ENCODE measurements at places on chromosomes 3 and 15. TPM values are rescaled to one million over a fixed set of nuclear protein-coding genes. Genes with fewer than 3 reads are reported as not detected.

Gene ATP13A5
- not detected for total RNA-seq

- H3K27ac ChIP-seq: peak overlapping the region; percentile 55
- no peaks in the 10 kb centered on the region for H3K27me3 ChIP-seq
- no peaks in the 10 kb centered on the region for H3K36me3 ChIP-seq
- H3K4me3 ChIP-seq: no peak overlapping the region
- no peak for DNase-seq
- peaks cover 30% of the 10 kb centered on the region for H3K4me1 ChIP-seq
Observed at GRCh38 chr3:58041826-58042324, 33.7 kb downstream of the FLNB start.

Gene EXD1
- total RNA-seq: not detected

GRCh38 chr3:51269466-51269865 lies 115.6 kb upstream of the MANF start:
- H3K36me3 ChIP-seq: no peaks in the 10 kb centered on the region
- H3K4me1 ChIP-seq: no peaks in the 10 kb centered on the region
- H3K27me3 ChIP-seq: no peaks in the 10 kb centered on the region
- no peak overlapping the region for H3K27ac ChIP-seq
- H3K4me3 ChIP-seq: no peak overlapping the region

GRCh38 chr3:161556533-161556932 lies 59.9 kb downstream of the OTOL1 start:
- H3K27ac ChIP-seq: no peak overlapping the region
- no peak for DNase-seq
- no peaks in the 10 kb centered on the region for H3K27me3 ChIP-seq
- H3K4me1 ChIP-seq: no peaks in the 10 kb centered on the region
- H3K36me3 ChIP-seq: no peaks in the 10 kb centered on the region

- H3K4me3 ChIP-seq: no peak overlapping the region
- H3K27me3 ChIP-seq: no peaks in the 10 kb centered on the region
- DNase-seq: no peak
- H3K4me1 ChIP-seq: no peaks in the 10 kb centered on the region
- H3K36me3 ChIP-seq: no peaks in the 10 kb centered on the region
Observed at GRCh38 chr3:32447865-32448400, 54.7 kb downstream of the CMTM6 start.

DNA sequence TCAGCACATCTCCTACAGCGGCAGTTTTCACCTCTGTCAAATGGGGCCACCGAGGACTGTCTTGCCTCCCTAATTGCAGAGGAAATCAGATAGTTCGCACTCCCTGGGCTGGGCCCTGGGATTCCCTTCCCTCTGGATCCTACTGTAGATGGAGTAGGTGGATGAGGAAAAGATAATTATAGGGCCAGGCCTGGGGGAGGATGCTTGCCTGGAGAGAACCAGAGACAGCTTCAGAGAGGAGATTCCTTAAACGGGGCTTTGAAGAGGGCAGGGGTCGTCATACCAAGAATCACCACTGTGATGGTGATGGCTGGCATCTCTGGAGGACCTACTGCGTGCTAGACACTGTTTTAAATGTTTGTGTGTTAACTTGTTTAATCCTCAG lies 50.8 kb upstream of the SLC6A6 start:
- H3K36me3 ChIP-seq: no peaks in the 10 kb centered on the region
- no peak overlapping the region for H3K4me3 ChIP-seq
- no peaks in the 10 kb centered on the region for H3K4me1 ChIP-seq
- H3K27ac ChIP-seq: no peak overlapping the region
- DNase-seq: no peak
- no peaks in the 10 kb centered on the region for H3K27me3 ChIP-seq

- no peak for DNase-seq
- H3K27me3 ChIP-seq: no peaks in the 10 kb centered on the region
- H3K4me1 ChIP-seq: peaks cover 31% of the 10 kb centered on the region
Observed at GRCh38 chr3:14836049-14836468, 17.3 kb downstream of the FGD5 start.

Gene SLC2A2
- total RNA-seq: 12.6 TPM

Gene CLRN1
- total RNA-seq: not detected

DNA sequence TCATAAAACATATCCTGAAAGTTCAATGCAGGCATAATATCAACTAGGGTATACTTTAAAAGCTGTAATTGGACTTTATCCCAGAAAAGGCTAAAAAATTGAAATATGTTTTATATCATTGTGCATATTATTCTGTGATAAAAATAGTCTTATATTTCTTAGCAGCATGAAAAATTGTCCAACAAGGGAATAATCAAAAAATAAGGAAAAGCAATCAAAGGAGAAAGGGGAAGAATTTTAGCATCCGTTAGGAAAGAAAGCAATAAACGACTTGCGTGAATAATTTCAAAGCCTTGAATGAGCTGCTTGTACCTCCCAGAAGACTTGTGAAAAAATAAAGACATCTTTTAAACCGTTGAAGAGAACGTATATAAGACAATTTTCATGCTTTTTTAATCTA lies 1369.8 kb upstream of the GBE1 start:
- H3K27me3 ChIP-seq: no peaks in the 10 kb centered on the region
- DNase-seq: no peak
- H3K4me3 ChIP-seq: no peak overlapping the region
- H3K4me1 ChIP-seq: no peaks in the 10 kb centered on the region
- H3K27ac ChIP-seq: no peak overlapping the region
- H3K36me3 ChIP-seq: no peaks in the 10 kb centered on the region

Gene PRR20G
- not detected for total RNA-seq

- H3K27me3 ChIP-seq: no peaks in the 10 kb centered on the region
- H3K36me3 ChIP-seq: no peaks in the 10 kb centered on the region
- no peak overlapping the region for H3K4me3 ChIP-seq
- no peaks in the 10 kb centered on the region for H3K4me1 ChIP-seq
Observed at GRCh38 chr3:45565342-45565741, 29.2 kb upstream of the LIMD1 start.

GRCh38 chr15:59764775-59765174 lies 75.7 kb upstream of the BNIP2 start:
- no peaks in the 10 kb centered on the region for H3K4me1 ChIP-seq
- no peaks in the 10 kb centered on the region for H3K36me3 ChIP-seq
- H3K27ac ChIP-seq: no peak overlapping the region
- no peaks in the 10 kb centered on the region for H3K27me3 ChIP-seq
- no peak overlapping the region for H3K4me3 ChIP-seq

Gene CISH
- 30.8 TPM for total RNA-seq

GRCh38 chr3:5184499-5184898 lies 3.0 kb upstream of the EDEM1 start:
- no peak for DNase-seq
- no peak overlapping the region for H3K4me3 ChIP-seq
- H3K27me3 ChIP-seq: no peaks in the 10 kb centered on the region
- peaks cover 5% of the 10 kb centered on the region for H3K4me1 ChIP-seq
- H3K27ac ChIP-seq: no peak overlapping the region

GRCh38 chr3:157029365-157029790 lies 130.6 kb downstream of the CCNL1 start:
- H3K4me3 ChIP-seq: no peak overlapping the region
- H3K36me3 ChIP-seq: no peaks in the 10 kb centered on the region
- no peaks in the 10 kb centered on the region for H3K4me1 ChIP-seq
- DNase-seq: no peak
- no peaks in the 10 kb centered on the region for H3K27me3 ChIP-seq

- no peak for DNase-seq
- H3K27ac ChIP-seq: no peak overlapping the region
- no peaks in the 10 kb centered on the region for H3K27me3 ChIP-seq
Observed at GRCh38 chr3:57166660-57167059, 1.5 kb upstream of the IL17RD start.

Gene FAM174B
- 13.8 TPM for total RNA-seq

DNA sequence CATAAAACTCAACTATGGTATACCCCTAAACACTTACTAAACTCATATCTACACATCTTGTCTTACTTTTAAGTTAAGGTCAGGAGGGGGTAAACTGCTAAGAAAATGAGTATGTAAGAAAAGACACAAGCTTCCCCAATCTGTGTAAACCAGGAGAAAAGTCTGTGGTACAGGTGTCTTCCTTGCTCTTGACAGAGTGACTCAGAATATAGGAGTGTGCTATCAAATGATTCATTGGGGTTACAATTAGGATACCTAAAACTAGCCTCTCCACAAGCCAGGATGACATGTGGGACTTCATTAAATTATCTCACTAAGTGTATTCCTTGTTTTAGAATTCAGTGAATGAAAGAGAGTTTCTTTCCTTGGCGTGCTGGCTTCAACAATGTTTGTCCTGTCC lies 274.8 kb downstream of the BBX start:
- H3K4me1 ChIP-seq: peaks cover 2% of the 10 kb centered on the region
- H3K36me3 ChIP-seq: peaks cover 4% of the 10 kb centered on the region
- H3K27me3 ChIP-seq: no peaks in the 10 kb centered on the region
- H3K27ac ChIP-seq: no peak overlapping the region
- no peak overlapping the region for H3K4me3 ChIP-seq

DNA sequence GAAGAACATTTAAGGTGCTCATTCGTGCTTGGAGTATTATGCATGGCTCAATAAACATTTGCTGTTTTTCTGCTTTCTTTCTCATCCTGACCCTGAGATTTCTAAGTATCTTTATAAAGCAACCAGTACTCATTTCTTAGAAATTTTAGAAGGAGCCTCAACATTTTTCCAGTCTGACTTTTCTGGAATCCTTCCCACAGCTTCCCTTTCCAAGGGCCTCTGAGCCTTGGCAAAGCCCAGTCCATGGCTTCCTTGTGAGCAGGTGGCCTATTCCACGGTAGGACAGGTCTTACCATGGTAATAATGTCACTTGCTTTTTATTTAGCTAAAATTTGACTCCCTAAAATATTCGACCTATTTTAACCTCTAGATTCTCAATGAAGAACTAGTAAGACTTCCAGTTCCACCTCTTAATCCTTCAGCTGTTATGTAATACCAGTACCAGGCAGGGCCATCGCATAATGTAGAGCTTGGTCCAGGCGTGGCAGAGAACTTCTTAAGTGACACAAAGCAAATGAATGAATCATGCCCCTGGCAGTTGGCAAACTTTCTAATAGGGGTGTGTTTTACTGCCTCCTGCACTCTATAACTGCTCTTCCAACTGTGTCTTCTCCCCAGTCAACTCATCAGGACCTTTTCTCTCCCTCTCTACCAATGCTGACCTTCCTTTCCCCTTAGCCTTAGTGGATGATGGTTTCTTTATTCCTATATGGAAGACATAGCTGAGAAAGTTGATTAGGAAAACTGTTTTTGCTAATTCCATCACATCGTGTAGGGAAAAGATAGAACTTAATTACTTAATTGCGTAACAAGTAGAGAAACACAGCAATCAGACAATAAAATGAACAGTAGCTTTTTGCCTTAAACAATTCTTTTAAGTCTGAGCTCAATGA lies 894 bp upstream of the TM4SF4 start:
- no peaks in the 10 kb centered on the region for H3K27me3 ChIP-seq
- DNase-seq: no peak
- no peak overlapping the region for H3K27ac ChIP-seq
- H3K36me3 ChIP-seq: no peaks in the 10 kb centered on the region

DNA sequence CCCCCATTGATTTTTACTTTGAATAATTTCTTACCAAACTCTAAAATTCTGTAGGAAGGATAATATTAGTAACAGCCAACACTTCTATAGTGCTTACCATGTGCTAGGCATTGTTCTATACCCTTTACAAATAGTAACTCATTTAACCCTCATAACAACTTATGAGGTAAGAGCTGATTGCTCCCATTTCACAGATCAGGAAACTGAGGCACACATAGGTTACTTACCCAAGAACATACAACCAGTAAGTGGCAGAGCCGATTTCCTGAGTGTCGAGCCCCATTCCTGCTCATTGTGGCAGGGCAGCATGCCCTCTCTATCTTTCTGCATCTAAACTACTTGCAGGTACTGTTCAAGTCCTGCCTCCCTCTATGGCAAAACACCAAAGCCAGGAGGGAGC lies 9.0 kb downstream of the CCDC32 start:
- no peaks in the 10 kb centered on the region for H3K27me3 ChIP-seq
- H3K4me1 ChIP-seq: no peaks in the 10 kb centered on the region
- H3K4me3 ChIP-seq: no peak overlapping the region

GRCh38 chr15:93943586-93943985 lies 287.8 kb upstream of the MCTP2 start:
- no peak for DNase-seq
- no peak overlapping the region for H3K4me3 ChIP-seq
- no peaks in the 10 kb centered on the region for H3K36me3 ChIP-seq
- H3K27me3 ChIP-seq: no peaks in the 10 kb centered on the region
- H3K27ac ChIP-seq: no peak overlapping the region

Gene CHRM5
- 0.06 TPM for total RNA-seq

GRCh38 chr3:132916096-132916495 lies 122.1 kb upstream of the TMEM108 start:
- H3K4me3 ChIP-seq: no peak overlapping the region
- no peak for DNase-seq
- no peaks in the 10 kb centered on the region for H3K36me3 ChIP-seq
- H3K4me1 ChIP-seq: no peaks in the 10 kb centered on the region
- H3K27me3 ChIP-seq: no peaks in the 10 kb centered on the region
- no peak overlapping the region for H3K27ac ChIP-seq

- no peak overlapping the region for H3K4me3 ChIP-seq
- no peaks in the 10 kb centered on the region for H3K36me3 ChIP-seq
- no peaks in the 10 kb centered on the region for H3K27me3 ChIP-seq
Observed at GRCh38 chr3:58025837-58026569, 17.8 kb downstream of the FLNB start.

DNA sequence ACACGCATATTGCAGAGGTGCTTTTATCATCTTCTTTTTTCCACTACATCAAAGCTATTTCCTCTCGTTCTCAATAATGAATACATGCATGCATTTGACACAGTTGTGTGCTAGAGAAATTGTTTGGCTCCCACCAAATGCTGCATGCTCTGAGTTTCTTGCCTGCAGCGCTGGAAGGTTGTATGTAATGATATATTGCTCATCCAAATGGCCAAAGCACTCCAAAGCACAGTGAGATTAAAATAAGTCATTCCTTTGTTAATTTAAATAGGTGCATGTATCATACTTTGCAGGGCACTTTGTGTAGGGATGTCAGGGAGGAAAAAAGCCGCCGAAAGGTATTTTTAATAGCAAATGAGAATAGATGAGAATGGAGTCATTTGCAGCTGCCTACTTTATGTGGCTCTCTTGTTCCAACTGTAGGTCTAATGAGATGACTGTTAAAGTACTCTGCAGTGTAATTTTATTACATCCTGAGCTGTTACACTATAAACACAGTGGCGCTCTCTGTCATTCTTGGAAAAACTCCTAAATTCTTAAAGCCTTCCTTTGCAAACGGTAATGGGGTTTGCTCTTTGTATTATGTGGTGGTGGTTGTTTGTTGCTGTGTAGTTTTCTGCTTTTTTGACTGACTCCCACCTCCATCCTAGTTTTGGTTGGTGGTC lies 56.9 kb upstream of the SKOR1 start:
- no peaks in the 10 kb centered on the region for H3K27me3 ChIP-seq
- no peaks in the 10 kb centered on the region for H3K4me1 ChIP-seq
- H3K27ac ChIP-seq: no peak overlapping the region
- no peaks in the 10 kb centered on the region for H3K36me3 ChIP-seq

DNA sequence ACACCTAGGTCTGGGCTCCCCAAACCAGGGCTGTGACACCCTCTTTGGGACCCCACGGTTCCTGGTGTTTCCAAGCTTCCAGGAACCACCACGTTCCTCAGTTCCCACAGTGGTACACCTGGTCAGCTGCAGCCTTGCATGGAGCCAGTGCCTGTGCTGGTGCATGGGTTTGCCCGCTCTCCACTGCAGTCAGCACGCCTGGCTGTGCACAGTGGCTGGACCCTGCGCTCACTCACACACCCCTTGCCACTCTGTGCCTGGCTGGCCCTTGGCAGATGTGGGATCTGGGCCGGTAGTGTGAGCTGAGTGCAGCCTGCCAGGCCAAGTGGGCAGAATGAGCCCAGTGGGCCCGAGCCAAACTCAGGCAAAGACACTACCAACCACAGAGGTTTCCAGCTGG lies 48.8 kb downstream of the TCAIM start:
- peaks cover 3% of the 10 kb centered on the region for H3K36me3 ChIP-seq
- DNase-seq: no peak
- no peak overlapping the region for H3K27ac ChIP-seq
- no peaks in the 10 kb centered on the region for H3K27me3 ChIP-seq
- no peak overlapping the region for H3K4me3 ChIP-seq
- H3K4me1 ChIP-seq: no peaks in the 10 kb centered on the region
